ENCODE measurements at places on chromosomes 2 and 18.

DNA sequence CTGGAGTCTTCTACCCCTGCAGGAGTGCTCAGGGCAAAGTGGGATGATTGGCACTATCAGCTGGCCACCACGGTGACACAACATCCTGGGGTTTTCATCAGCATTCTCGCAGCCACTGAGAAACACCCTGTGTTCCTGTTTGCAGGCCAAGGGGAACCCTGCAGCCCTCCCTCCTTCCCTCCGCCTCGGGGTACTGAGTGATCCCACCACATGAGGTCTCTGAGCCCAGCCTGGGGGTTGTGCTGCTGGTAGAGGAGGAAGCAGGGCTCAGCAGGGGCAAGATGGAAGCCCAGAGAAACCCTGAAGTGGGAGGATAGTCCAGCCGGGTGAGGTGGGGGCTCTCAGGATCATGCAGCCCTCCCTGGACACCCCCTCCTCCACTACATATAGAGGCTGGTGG is at the start of gene OXER1:
Gene OXER1, minus strand, starts transcription at position 40 of the 400 bp plus-strand sequence. CDS start 73 bp downstream, outside the sequence.
- no peak for DNase-seq

- DNase-seq, result no peak
Measured at GRCh38 chr18:74242438-74243096, 49.2 kb downstream of the CYB5A start.

DNA sequence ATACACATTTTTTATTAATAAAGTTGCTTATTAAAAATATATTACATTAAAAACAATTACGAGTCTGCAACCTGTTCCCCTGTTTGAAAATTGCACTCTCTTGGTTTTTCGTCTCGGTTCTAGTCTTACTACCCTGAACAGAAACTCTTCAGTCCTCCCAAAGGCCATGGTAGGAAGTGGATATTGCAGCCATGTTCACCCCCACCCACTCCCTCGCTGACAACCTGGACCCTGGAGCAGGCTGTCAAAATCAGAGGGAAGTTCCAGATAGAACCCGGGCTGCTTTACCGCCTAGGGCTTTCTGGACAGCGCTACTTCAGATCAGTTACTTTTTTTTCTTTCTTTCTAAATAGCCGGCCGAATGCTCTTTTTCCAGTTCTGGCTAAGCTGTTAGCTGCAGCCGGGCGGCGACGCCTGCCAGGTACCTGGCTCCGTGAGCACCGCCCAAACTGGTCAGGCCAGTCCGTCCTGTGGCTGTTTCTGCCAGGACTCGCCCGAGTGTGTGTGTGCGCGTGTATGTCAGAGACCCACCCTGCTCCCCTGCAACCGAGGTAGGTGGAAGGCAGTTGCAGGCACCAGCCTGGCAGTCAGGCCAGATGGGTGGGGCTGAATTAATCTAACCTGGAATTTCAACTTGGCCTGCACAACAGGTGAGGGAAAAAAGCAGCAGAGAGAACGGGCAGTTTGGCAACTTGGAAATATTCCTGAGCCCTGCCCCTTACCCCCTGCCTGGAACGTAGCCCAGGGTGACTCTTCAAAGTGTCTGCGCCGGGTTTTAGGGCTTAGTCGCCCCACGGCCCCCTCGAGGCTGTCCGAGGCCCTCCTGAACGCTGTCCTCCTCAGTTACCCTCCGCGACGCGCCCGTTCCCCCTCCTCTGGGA is 1.1 kb upstream of the TET3 start:
- DNase-seq, result no peak

DNA sequence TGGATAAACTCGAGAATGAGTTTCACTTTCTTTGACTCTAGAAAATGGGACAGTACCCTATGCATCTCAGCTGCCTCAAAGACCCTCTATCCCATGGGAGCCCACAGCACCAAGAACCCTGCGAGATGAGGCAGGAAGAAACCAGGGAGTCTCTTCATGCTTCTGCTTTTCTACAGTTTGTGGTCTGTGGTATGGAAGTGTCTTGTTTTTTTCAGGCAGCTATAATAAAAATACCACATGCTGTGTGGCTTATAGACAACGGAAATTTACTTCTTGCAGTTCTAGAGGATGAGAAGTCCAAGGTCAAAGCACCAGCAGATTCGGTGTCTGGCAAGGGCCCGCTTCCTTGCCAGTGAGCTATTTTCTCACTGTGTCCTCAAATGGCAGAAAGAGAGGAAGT is 257.9 kb downstream of the SUCLG1 start:
- DNase-seq, result no peak

DNA sequence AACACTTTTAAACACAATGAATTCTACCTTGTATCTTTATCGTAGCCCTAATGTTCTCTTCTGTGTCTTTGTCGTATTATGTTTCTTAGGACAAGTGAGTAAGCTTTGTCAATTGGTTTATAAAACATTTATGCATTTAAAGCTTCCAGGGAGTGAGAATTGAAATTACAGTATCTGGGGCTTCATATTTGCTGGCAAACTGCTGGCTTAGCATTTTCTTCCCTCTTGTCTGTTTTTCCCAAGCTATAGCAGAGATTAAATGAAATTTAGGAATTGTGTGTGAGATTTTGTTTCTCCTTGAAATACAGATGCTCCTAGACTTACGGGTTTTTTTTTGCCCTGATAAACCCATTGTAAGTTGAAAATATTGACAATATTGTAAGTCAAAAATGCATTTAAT is 73.3 kb downstream of the FMNL2 start:
- no peak for DNase-seq

GRCh38 chr2:114113518-114113917 is 223.6 kb downstream of the ACTR3 start:
- no peak for DNase-seq

DNA sequence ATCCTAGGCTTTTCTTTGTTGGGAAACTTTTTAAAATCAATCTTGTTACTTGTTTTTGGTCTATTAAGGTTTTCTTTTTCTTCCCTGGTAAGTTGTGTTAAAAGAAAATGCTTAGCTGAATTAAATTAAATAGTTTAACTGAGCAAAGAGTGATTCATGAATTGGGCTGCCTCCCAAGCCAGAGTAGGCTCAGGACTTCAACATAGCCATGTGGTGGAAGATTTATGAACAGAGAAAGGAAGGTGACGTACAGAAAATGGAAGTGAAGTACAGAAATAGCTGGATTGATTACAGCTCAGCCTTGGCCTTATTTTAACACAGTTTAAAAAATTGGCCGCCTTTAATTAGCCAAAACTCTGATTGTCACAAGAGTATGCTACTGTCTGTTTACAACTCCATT is 27.9 kb upstream of the GALNT5 start:
- DNase-seq, result no peak

DNA sequence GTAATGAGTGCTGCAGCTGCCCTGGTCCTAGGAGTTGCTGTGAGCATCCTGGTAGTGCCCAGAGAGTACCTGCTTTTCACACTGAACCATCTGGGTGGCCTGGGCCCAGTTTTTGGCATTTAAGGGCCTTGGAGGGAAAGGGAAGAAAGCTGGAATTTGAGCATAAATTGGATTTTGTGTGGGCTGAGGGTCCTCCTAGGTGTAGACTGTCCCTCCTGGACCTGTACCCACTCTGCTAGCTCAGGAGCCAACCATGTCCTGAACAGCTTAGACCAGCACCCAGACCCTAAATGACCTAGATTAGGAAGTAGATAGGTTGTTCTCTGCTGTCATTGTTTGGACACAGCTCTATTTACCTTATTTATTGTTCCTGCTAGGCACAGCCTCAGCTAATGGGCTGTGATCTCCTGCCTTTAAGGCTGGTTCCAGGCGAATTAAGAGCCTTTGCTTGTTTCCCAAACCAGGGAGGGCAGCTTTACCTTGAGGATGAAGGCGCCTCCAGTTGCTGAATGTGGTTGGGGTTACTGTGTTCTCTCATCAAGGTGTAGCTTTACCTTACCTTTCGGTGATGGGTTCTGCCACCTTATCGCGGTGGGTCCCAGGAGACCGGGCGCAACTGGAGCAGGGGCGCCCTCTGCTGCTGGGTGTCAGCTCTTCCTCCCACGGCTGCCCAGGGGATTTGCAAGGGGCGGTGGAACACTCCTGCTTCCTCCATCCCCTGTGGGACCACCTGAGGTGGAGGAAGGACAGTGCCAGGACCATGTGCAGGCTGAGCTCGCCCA is 34.4 kb downstream of the ITGA6 start:
- peak; percentile 56 for DNase-seq

- DNase-seq, result no peak
Measured at GRCh38 chr18:26763446-26764110, 101.9 kb downstream of the AQP4 start.
